ENCODE measurements at places on chromosomes 6 and 20.

DNA sequence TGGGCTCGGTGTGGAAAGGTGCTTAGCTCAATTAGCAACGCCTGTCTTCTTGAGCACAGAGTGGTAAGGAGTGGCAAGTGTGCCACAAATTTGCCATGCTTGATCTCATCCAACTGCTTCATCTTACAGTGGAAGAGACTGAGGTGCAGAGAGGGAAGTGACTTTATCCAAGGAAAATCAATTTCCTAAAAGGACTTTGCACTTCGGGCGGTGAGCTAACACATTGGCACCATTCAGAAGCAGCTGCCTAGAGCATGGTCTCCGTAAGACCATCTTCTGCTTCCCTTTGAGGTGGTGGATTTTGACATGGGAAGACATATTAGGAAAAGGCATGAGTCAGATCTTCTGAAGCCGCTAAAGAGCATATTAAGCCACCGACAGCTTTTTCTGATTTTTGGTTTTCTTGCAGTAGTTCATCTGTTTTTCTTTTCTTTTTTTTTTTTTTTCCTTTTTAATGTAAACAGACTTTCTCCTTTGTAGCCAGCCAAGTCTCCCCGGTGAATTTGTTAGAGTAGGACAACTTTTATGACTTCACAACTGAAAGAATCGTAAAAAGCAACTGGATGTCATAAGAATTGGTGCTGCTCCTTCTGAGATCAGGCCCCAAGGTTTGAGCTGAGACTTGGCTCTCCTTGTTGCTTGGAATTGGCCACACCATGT lies 273.2 kb downstream of the CDC5L start:
- DNase-seq, result no peak

DNA sequence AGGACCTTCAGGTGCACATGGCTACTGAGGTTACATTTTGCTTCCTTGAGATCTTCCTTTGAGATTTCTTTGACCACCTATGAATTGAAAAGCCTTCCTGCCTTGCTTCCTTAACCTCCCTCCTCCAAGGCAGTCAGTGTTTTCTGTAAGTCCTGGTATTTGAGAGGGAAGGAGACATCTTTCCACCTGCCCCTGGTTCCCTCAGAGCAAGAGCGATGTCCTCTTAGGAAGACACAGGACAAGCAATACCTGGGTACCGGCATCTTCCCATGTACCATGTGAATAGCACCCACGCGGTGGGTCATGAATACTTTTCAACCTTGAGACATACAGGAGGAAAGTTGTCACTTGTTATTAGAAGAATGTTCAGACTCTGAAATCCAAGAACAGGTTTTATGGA lies 37.1 kb downstream of the GINS1 start:
- no peak for DNase-seq

DNA sequence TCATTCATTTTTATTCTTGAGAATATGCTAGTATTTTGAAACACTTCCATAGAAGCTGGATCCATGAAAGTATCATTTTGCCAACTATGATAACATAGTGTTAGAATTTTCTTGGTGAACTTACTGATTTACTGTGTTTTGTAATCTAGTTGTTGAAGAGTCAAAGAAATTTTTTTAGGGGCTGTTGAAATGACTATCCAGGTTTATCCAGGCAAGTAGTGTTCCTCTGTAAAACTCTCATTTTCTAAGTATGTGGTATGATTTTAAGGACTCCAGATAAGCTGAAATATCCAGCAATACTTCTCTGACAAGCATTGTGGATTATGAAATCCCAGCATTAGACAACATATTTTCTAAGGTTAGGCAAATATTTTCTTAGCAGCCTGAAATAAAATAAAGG lies 95.9 kb downstream of the GRIK2 start:
- DNase-seq, result no peak

DNA sequence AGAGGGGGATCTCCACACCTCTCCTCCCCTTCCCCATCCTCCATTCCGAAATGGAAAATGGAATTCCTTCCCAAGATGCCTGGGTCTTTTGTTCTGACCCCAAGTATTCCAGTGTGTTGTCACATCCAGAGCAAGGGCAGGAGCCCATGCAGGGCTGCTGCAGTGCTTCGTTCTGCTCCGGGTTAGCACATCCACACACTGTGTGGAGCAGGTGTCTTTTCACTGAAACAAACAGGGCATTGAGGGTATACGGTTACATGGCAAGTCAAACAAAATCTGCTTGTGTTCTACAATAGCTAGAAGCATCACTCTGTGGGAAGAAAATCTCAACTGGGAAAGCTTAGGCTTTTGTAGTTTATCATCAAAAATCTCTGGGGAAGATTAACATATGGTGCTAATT lies 56.9 kb downstream of the LYRM2 start:
- no peak for DNase-seq

- no peak for DNase-seq
Measured at GRCh38 chr20:11248687-11249638, 575.2 kb upstream of the JAG1 start.

GRCh38 chr6:126788861-126789365 lies 329.6 kb upstream of the RSPO3 start:
- DNase-seq, result no peak

DNA sequence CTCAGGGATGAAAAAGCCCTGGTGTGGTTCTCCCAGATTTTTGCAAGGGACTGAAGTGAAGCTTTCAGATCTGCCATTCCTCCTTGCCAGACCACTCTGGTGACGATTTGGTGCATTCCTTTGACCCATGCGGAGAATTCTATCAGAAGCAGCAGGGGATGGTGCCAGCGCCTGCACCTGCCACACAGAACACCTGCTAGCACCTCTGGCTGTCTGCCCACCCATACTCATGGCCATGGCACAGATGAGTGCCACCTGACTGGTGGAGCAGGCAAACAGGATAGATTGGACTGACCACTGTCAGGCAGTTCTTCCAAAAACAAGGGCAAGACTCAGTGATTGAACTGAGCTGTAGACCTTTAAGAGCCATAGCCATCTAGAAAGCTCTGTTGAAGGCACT lies 107.1 kb downstream of the CDYL start:
- DNase-seq, result no peak

Data from activated T-helper 9 cell treated with anti-CD3 and anti-CD28 coated beads, Interleukin-2, amount 50 U/mL, for 16 hours (primary cell).